Activated CD4-positive, alpha-beta T cell treated with anti-CD3 and anti-CD28 coated beads, Interleukin-2, amount 10 ng/mL, durations not matched to agents 24 days and 14 days (primary cell): ENCODE measurements at places on chromosomes 2 and 18.

DNA sequence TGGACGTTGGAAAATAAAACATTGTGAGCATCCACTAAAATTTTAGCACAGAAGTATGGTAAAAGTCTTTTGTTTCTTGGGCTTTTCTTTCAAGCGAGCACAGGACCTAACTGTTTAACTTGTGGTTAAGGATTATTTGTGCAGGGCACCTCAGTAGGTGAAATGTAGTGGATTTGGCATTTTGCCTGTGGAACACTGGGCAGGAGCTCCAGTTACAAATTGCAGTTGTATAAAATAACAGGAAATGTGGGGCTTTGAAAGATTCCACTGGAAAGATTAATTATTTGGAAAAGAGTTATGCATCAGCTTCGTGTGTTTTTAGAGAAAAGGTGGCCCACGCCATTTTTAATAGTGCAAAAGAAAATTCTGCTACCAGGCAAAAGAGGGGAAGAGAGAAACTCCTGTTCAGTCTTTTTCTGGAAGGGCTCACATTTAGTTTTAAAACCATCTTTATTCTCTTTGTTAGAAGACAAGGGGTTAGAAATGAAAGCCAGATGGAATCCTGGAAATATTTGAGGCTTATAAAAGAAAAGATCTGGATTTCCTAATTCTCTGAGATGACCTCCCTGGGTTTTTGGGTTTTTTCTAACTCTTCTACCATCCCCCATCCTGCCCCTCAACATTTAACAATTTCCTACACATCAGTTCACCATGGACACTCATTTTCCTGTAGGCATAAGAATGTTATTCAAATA lies 144.3 kb upstream of the SERTAD2 start:
- no peak for DNase-seq

GRCh38 chr2:176534798-176535466 lies 265.7 kb downstream of the MTX2 start:
- DNase-seq, result no peak

DNA sequence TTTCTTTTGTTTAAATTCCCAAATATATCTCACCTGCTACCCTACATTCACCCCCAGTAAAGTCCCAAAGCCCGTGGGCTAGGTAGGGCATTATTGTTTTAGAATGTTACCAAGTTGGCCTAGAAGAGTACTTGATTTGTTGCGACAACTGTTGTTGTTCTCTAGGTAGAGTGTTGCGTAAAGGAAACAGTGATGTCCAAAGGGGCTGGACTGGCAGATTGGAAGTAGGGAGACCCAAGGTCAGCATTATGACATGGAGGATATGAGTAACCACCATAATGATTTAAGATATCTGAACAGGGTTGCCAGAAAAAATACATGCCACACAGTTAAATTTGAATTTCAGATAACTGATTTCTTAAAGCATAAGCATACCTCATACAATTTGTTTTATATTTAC lies 39.2 kb downstream of the SCN1A start:
- no peak for DNase-seq

DNA sequence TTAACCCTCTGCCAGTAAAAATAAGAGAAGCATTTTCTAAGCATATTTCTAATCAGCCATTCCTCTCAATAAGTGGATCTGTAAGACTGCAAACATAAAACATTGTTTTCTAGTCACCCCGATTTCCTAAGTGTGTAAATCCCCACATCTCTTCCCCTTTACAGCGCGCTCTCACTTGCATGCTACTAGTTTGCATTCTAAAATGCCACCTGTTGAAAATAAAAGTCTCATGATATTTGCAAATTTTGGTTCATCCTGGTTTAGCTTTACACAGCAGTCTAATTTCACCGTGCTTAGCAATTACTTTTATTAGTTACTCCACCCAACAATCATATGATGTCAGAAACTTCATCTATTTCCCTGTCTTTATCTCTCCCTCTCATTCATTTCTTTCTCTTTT lies 1230.7 kb upstream of the ZEB2 start:
- no peak for DNase-seq

- no peak for DNase-seq
Measured at GRCh38 chr18:56505971-56506370, 132.4 kb downstream of the TXNL1 start.

DNA sequence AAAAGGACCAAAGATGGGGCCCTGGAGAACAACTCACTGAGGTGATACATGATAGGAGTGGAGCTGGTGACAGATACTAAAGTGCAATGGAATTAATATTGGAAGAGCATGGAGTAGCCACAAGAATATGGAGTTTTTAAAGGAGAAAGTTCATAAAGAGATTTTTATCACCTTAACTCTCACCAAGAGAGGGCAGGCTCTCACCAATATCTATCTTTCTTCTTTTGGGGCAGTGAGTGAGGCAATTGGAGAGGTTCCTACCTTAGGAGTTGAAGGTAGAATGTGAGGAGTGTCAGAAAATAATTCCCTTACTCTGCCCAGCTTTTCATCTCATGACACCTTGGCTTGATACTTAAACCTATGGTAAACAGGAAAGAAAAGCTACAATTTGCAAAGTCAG lies 233.7 kb upstream of the CWC22 start:
- DNase-seq, result no peak

GRCh38 chr2:85393836-85394235 lies 16.3 kb downstream of the CAPG start:
- no peak for DNase-seq

- peak; percentile 31 for DNase-seq
Measured at GRCh38 chr2:238682536-238682935, 165.3 kb upstream of the TWIST2 start.

GRCh38 chr2:219726916-219727315 lies 99.5 kb downstream of the SLC4A3 start:
- no peak for DNase-seq

DNA sequence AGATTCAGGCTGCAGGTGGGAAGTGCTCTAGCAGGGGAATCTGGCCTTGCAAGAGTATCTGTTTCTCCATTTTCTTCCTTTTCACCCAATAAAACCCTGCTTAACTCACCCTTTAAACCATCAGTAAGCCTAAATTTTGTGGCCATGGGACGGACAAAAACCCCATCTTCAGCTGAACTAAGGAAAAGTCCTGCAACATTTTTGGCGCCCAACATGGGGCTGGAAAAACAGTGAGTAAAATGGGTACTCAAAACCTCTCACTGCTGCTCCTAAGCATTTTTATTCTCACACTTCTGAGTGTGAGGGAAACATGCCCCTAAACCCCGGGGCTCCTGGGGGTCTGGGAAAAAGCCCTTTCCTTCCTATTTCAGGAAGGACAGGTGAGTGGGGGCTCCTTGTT lies 414.3 kb downstream of the ZNF804A start:
- DNase-seq, result no peak

GRCh38 chr18:34752056-34752455 lies 42.0 kb downstream of the DTNA start:
- no peak for DNase-seq

DNA sequence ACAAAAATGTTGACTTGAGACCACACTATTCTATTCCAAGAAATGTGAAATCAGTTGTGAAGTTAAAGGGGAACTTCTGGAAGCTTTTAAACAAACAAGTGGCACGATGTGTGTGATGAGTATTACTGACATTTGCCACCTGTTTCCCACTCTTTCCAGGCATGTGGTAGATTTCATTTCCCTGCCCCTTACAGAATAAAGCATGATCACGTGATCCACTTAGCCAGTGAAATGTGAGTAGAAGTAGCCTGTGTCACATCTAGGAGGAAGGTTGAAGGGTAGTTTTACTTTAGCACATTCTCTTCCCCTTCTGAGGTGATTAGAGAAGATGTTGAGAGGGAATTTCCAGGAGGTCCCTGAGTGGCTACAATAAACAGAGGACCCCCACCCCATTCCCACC lies 3.8 kb downstream of the COL4A4 start:
- DNase-seq, result peak; percentile 30

- DNase-seq, result no peak
Measured at GRCh38 chr2:201441409-201441808, 9.8 kb downstream of the TRAK2 start.

- DNase-seq, result no peak
Measured at GRCh38 chr2:81589406-81589805, 1284.9 kb upstream of the LRRTM1 start.

DNA sequence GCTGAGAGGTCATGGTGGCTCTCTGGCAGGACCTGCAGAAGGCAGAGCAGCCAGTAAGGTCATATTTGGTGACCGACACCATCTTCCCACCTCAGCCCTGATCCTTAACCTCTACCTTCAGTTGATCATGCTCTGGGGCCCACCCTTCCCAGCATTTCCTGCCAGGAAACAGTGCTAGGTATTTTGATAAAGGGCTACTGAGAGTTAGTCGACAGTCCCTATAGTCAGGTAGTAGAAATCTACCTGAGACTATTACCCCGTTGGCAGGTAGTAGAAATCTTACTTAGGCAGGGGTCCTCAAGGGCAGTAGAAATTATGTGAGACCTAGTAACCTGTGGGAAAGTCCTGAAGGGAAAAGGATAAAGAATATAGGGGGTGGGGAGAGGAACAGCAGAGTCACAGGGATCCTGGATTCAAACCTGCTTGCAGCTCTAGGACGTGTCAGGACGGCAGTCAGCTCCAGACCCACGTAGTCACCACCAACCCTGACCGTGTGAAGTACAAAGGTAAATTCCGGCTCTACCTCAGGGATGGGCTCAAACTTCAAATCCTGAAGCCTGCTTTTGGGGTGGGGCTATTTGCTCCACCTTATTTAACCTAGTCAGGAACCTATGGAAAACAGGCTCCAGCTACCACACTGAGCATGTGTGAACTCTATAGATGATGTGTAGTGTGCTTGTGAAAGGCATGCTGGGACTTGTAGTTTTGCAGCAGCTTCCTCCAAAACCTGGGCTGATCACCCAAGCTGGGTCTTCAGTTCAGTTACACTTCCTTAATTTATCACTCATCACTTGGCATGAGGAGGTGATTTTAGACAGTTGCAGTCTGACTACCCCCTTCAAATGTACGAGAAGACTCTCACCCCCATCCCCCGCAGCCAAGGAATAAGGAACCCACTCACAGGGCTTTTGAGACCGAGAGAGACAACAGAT lies at the start of gene DQX1:
Gene DQX1 (minus strand): TSS at position 515 of the 932 bp plus-strand sequence. CDS start 502 bp downstream, at position 13.
- DNase-seq, result peak; percentile 76

DNA sequence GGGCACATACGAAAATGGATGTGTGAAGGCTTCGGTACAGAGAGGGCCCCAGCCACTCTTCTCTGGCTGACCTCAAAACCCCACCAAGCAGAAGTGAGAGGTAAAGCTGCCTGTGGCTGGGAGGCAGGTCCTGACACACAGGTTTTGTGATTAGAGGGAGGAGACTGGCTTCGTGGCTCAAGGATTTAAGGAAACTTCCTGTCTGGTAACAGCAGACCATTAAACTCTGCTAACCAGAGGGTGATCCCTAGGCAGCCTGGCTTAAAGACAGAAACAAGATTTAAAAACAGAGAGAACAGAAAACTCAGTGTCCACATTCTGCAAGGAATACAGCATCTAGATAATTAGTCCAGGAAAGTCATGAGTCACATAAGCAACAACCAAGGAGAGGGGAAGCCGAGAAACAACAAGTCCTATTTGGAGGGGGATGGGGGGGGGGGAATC lies 101.9 kb downstream of the NFATC1 start:
- DNase-seq, result no peak

GRCh38 chr2:144827404-144827803 lies 307.5 kb upstream of the ZEB2 start:
- DNase-seq, result no peak

GRCh38 chr18:39825485-39826150 lies 2129.4 kb upstream of the PIK3C3 start:
- no peak for DNase-seq

GRCh38 chr2:72924353-72925240 lies 7.3 kb downstream of the EMX1 start:
- no peak for DNase-seq

DNA sequence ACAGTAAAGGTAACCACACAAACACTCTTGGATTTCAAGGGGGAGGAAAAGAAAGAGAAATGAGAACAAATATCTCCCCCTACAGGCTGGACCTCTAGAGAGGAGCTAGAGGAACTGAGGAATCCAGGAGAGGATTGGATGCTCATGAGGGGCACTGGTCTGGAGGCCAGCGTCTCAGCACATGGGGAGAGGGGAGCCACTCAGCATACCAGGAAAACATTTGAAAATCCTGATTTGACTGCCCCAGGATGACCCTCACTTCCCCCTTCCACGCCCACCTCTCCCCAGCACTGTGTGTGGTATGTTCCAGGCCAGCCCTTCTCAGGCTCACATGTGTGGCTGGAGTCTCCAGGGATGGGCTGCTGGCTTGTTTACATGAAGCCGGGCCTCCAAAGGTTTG lies 396.8 kb upstream of the ID2 start:
- DNase-seq, result no peak

DNA sequence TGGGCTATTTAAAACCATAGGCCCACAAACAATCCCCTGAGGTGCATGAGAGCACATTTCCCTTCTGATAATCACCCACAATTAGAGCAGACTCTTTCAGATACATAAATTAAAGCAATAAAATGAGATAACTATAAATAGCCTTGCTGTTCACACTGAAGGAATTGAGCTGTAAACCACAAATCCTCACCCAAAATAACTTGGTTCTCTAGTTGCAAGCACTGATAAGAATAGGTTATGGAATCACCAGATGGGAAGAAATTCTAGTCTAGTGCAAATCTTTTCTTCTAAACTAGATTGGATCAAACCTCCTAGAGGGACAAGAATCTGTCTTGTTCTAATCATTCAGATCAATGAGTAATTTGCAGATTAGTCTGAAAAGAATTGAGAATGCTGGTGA lies 64.6 kb downstream of the NAB1 start:
- no peak for DNase-seq

GRCh38 chr2:20667531-20668401 lies 822 bp downstream of the GDF7 start:
- no peak for DNase-seq

DNA sequence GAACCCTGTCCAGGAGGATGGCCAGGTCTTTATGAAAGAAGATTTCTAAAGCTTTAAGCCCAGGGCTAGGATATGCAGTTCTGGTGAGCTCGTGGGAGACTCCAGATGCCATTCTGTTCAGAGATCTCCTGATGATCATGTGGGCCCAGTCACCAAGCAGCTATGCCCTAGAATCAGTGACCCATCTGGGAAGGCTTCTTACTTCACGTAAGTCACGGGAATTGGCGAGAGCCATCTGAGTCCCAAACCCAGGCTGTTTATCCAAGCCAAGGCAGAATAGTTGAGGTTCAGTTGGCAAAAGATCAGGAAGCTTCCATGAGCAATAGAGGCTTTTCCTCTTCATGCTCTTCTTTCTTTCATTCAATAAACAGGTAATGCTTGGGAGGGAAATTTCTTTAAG lies 23.9 kb downstream of the ANTXR1 start:
- DNase-seq, result no peak

GRCh38 chr2:204325468-204325867 lies 219.8 kb upstream of the PARD3B start:
- DNase-seq, result peak; percentile 90

- DNase-seq, result no peak
Measured at GRCh38 chr18:10771053-10771709, 245.4 kb downstream of the NAPG start.

GRCh38 chr18:46283895-46284295 lies 179.7 kb downstream of the HAUS1 start:
- DNase-seq, result no peak

GRCh38 chr2:173412628-173413027 lies 58.0 kb downstream of the CDCA7 start:
- DNase-seq, result no peak
